H1 (cell line): ENCODE measurements at places on chromosomes 6 and 20. TPM values are rescaled to one million over a fixed set of nuclear protein-coding genes. Genes with fewer than 3 reads are reported as not detected.
A peak's percentile ranks its signal among the peaks of the same experiment; 100 is the strongest.

DNA sequence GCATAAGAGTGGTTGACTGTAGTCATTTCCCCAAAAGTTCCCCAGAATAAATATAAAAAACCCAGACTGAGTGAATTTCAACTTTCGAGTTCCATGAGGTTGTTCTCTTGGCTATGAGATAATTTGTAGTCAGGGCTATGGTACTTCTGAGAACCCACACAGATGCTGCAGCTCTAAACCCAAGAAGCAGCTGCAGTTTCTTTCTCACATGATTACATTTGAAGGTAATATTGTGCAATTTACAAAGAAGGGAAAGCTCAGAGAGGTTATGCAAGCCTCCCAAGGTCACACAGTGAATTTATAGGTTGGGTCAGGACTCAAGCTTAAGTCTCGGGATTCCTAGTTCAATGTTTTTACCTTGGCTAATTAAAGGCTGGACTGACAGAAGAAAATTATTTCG is 29.7 kb upstream of the CD93 start:
- no peak for DNase-seq

GRCh38 chr6:30814146-30815040 is 69.9 kb upstream of the DDR1 start:
- no peak for DNase-seq

Gene SMIM13
- polyA plus RNA-seq = 1.4 and 1.7 TPM in 2 replicates

DNA sequence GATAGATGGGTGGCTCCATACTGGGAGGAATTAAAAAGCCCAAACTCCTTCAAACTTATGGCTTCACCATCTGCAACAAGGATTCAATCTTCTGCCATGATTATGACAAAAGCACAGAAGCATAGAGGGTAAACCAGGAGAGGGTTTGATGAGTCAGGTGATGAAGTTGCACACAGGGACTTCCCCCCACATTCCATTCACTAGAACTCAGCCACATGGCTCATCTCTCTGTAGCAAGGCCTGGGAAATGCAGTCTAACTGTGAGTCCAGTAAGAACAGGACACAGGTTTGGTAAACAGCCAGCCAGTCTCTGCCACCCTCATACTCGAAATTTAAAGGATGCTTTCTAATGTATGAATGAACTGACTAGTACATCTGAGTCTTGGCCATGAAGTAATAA is 142.9 kb downstream of the HIVEP2 start:
- DNase-seq = no peak

DNA sequence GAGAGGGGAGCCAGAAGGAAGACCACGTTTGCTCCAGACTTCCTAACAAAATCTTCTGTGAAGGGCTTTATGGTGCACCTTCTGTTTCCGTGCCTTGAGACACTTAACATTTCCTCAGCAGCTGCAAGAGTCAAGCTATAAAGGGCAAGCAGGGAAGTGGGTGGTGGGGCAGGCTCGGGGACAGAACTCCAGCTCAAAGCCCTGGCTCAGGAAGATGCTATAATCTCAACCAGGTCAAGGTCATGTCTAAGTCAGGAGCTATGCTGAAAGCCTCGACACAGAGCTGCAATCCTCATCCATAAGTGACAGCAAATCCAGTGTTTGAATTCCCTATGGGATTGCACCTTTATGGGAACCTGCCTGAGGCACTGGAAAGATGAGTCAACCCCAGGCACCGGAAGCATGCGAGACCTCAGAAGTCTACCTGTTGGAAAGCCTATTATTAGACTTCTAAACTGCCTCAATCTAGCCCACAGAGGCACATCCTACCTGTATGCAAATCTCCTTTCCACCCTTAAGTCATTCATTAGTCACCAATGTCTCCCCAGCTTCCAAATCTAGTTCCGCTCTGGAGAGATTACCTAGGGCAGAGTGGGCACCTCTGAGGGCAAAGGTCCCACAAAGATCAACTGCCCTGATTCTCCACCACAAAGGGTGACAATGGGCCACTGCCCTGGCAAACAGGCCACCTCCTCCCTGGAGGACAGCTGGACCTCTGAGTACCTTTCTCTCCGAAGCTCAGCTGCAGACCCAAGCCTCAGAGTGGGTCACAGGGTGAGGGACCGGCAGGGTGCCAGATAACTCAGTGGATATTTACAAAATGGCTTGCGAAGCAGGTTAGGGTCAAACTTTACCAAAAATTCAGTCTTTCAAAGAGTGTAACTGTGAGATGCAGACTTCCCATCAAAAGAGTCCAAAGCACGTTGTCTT is 287.0 kb downstream of the CDC5L start:
- no peak for DNase-seq

Gene RAMACL
- polyA plus RNA-seq = 0.23 TPM in 1 of 2 replicates, not detected in the other

GRCh38 chr6:3422435-3423070 is 34.3 kb downstream of the SLC22A23 start:
- no peak for DNase-seq

Gene ARHGAP40
- polyA plus RNA-seq = 0.69 and 1.4 TPM in 2 replicates

DNA sequence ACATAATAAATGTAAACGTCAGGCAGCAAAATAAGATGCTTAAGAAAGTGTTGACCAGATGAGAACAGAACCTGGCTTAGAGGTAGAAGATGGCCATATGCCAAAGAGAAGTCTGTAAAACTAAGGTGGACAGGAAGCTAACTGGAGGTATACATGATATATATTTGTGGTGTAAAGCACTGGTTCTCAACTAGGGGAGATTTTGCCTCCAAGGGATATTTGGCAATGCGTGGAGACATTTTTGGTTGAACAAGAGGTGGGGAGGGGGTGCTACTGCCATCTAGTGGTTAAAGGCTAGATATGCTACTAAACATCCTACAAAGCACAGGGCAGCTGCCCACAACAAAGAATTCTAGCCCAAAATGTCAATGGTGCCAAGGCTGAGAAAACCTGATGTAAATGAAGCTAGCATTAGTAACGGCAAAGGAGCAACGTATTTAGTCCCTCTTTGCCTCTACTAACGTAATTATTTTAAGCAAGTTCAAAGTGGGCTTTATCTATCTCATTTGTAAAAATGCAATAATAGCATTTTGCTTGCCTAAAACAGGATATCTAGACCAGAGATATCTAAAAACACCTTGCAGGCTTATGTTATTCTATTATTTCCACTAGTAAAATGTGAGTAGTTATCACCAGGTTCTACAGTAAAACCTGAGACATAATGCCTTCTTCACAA is 182.6 kb downstream of the RNGTT start:
- peak; percentile 60 for DNase-seq

- DNase-seq = no peak
Observed at GRCh38 chr20:57747861-57748481, 38.2 kb upstream of the PMEPA1 start.

Gene MAS1
- 0.02 TPM in 1 of 2 replicates, not detected in the other for polyA plus RNA-seq

DNA sequence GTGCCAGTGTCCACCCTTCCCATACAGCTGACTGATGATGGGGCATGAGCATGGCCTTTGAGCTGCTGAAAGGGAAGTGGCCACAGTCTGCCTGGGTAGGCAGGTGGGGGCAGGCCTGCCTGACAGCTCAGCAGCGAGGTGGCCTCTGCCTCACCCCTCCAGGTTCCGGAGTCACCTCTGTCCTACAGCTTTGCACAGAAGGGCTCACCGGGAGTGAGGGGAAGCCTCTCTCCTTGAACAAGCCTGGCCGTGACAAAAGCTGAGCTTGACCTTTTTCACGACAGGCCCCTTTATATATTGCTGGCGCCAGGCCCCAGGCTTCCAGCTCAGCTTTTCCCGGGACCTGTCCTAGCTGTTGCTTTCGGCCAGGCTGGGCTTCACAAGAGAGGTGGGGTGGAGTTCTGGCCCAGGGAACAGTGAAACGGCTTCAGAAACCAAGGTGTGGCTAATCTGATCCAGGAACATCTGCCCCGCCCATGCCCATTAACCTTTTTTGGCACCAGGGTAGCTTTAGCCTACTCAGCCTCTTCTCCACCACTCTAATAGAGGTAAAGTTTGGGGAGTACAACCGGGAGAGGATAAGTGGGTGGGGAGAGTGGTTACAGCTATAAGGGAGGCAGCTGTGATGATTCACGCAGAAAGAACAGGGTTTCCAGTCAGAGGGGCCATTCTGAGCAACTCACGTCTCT is 42.9 kb downstream of the C6orf132 start:
- DNase-seq = no peak

- no peak for DNase-seq
Observed at GRCh38 chr20:50308513-50309279, 118.1 kb downstream of the CEBPB start.

DNA sequence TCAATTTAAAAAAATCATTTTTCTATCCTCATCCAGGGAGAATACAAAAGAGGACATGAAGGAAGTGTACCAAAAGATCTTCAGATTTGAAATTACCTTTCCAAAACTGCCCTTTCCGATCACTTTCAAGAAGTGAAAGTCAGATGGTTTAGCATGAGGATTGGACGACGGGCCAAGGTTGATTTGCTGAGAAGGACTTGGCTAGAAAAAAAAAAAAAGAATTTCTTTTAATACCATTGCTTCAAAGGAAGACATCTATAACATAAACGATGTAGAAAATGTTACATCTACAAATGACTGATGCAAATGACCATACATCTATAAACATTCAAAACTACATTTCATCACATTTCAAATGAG is 120.9 kb upstream of the SLC2A12 start:
- DNase-seq = no peak

GRCh38 chr20:17655286-17655651 is 26.8 kb downstream of the RRBP1 start:
- DNase-seq = no peak
